NCI-H2227 treated with DMSO at 0.1 percent for 48 hours (cell line): ENCODE measurements at places on chromosomes 7 and 10.

DNA sequence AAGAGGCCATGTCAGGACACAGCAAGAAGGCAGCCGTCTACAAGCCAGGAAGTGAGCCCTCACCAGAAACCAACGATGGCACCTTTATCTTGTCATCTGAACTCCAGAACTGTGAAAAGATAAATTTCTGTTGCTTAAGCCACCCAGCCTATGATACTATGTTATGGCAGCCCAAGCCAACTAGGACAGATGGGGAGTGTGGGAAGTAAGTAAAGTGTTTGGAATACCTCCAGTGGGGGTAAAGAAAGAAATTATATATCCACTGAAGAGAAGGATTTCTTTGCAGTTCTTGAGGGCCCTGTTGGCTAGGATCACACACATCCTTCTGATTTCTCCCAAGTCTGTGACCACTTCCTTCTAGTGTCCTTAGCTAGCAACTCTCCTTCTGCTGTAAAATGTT is 384.4 kb downstream of the TNS3 start:
- no peak for DNase-seq

DNA sequence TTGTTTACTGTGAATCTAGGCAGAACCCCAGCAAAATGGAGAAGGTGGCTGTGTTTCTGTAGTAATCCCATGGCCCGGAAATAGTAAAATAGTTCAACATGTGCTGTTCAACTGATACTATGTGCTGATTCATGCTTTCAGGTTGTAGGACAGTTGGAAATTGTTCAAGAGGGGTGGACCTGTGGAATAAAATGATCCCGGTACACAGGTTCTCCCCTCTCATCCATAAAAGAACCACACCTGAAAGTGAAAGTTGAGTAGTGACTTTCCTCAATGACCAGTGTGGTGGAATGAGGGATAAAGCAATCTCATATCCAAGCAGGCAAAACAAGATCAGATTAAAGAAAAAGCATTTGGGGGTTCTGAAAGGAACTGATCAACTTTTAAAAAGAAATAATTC is 177.1 kb downstream of the POU6F2 start:
- DNase-seq = no peak

- no peak for DNase-seq
Measured at GRCh38 chr10:65907199-65907712, 1018.6 kb upstream of the LRRTM3 start.

DNA sequence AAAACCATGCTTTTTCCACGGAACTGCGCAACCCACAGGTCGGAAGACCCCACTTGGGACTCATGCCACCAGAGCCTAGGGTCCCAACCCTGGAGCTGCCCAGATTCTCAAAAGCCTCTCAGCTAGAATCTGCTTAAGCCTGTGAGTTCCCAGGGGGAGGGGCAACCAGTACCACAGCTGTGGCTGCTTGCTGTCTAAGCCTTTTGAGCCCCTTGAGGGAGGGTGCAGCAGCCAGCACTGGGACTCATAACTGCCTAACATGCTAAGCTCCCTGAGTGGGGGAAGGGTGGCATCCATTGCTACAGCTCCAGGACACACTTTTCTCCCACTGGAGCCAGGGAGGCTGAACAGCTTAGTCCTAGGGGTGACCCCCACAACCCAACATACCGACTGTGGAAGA is 485.6 kb upstream of the GRM3 start:
- DNase-seq = no peak

- DNase-seq = no peak
Measured at GRCh38 chr10:72012796-72013195, 48.6 kb downstream of the CHST3 start.

DNA sequence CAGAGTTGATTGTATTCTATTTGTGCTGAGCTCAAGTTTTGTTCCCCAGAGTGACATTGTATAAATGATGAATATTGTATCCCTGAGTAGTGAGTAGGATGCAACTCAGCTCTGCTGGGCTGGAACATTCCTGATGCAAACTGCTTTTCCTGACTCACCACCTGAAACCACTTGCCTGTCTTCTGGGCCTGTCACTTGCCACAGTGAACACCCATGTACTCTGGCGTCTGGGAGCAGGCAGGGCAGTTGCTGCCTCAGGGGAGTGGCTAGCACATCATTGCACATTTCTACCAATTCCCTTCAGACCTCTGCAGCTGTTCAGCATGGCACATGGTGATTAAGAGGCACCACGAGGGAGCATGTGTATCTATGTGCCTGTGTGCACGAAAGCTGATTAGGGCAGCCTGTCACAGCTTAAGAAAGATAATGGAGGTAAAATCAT is 157.3 kb downstream of the SND1 start:
- DNase-seq = peak; percentile 59

- DNase-seq = no peak
Measured at GRCh38 chr10:85795460-85795859, 571.1 kb downstream of the GRID1 start.

- DNase-seq = no peak
Measured at GRCh38 chr7:7816816-7817536, 98.6 kb upstream of the RPA3 start.

DNA sequence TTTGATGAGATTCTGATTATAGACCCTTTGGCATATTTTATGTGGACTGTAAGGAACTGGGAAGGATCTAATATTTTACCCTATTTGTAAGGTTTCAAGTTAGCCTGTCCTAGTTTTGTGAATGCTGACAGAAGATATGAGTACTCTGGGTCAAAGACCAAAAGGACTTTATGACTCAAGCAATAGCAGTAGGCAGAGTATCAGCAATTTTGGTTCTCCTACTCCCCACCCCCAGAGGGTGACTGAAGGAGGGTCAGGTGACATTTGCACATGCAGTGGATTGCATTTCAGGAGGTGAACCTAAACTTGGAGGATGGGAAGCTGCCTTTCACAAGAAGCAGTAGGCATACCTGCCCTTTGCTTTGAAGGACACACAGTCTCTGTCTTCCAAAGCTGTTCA is 84.0 kb upstream of the KLF6 start:
- DNase-seq = no peak

GRCh38 chr7:95365151-95365550 is 31.0 kb downstream of the PON3 start:
- no peak for DNase-seq

- no peak for DNase-seq
Measured at GRCh38 chr7:46834921-46835320, 747.0 kb downstream of the TNS3 start.

- no peak for DNase-seq
Measured at GRCh38 chr7:74101061-74101681, 17.6 kb downstream of the LIMK1 start.

DNA sequence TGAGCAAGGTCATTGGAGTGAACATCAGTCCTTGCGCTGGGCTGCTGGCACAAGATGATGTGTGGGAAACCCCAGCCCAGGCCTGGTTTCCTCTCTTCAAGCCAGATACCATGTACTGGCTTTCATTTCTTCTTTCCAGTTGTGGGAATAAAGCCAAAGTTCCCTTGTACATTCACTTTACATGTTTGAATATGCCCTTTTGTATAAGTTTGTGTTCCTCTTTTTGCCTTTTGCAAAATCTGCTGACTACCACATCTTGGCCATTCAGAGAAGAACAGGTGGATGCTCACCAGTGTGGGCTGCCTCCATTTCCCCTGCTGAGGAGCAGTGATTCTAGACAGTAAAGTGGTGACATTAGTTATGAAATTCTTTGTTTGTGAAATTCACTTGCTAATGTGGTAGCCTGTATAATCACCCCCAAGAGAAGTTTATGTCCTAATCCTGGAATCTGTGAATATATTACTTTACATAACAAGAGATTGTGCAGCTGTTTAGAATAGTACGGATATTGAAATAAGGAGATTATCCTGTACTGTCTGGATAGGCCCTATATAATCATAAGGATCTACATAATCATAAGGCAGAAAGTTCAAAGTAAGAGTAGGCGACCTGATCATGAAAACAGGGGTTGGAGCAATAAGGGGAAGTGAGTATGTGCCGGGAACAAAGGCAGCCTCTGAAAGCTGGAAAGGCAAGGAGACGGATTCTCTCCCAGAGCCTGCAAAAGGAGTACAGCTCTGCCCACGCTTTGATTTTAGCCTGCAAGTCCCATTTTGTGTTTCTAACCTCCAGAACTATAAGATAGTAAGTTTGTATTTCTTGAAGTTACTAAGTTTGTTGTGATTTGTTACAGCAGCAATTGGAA is 18.8 kb upstream of the AOAH start:
- no peak for DNase-seq

GRCh38 chr7:104894726-104895521 is 119.1 kb upstream of the KMT2E start:
- DNase-seq = no peak

- no peak for DNase-seq
Measured at GRCh38 chr7:158395780-158396278, 191.8 kb downstream of the PTPRN2 start.

- no peak for DNase-seq
Measured at GRCh38 chr7:10824154-10824553, 149.5 kb upstream of the PHF14 start.

GRCh38 chr7:495761-496321 is 23.8 kb downstream of the PDGFA start:
- DNase-seq = no peak
